ENCODE measurements at places on chromosomes 3 and 15.
A peak's percentile ranks its signal among the peaks of the same experiment; 100 is the strongest.

GRCh38 chr3:9180764-9181117 lies 68.7 kb downstream of the SRGAP3 start:
- no peak for DNase-seq

- no peak for DNase-seq
These were observed 14.5 kb downstream of the TMEM158 start for GRCh38 chr3:45211466-45212094.

DNA sequence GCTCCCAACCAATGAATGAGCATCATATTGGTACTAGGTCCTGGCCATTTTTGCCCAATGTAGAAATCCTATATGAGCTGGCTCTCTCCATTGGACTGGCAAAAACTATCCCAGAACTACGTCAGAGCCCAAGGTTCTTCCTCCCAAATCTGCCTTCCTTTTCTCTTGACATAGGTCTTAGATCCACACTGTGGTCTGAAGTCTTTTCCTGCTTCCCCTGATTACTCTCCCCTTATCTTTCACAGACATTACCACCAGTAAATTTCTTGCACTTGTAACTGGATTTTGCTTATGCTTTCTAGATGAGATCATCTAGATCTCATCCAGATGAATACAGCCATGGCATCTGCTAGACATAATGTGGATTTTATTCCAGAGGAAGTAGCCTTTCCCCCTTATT lies 141.2 kb upstream of the GADL1 start:
- no peak for DNase-seq

- no peak for DNase-seq
These were observed 238.2 kb downstream of the TUSC7 start for GRCh38 chr3:116947809-116948208.

- no peak for DNase-seq
These were observed 13.5 kb downstream of the SLCO3A1 start for GRCh38 chr15:91866971-91867372.

DNA sequence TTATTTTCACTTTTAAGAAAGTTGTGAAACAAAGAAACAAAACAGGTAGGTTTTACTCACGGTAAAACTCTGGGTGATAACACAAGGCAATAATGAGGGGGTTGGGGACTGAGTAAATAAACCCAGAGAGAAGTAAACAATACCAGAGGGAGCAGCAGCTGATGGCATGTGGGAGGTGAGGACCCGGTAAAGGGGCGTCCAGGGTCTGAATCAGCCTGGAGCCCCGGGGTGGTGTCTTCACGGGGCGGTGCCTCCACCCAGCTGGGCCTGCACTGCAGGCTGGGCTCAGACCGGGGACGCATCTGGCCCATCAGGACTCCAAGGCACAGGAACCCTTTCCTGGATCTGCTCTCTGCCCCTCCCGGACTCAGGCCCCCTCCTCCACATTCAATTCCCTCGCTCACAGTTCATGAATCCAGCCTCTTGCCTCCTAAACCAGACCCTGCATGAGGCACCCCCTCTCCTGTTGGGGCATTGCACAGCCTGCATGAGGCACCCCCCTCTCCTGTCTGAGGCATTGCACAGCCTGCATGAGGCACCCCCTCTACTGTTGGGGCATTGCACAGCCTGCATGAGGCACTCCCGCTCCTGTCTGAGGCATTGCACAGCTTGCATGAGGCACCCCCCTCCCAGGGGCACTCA lies 73.9 kb upstream of the MFGE8 start:
- peak; percentile 29 for DNase-seq

DNA sequence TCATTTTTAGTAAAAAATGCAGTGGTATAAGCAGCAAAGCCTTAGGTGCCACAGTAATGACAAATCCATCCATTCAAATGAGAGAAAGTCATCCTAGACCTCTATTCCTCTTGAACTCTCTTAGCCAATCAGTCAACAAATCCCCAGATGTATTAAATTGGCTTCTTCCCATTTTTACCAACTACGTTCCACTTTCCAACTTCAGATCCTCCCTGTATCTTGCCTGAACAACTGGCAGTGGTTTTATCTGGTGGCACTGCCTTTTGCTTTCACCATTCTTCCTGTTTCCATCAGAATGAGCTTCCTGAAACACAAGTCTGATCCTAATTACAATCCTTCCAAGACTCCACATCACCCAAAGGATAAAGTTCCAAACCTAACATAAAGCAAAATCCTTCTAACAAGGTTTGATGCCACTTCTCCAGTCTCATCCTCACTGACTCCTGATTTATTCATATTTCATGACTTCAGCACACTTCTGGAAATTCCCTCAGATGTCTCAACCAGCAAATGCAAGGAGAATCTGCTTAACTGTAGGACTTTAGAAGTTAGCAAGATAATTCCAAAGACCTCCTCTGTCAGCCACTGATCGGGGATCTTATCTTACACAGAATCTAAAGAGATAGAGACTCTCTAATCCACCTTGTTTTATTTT lies 69.8 kb upstream of the SLC4A7 start:
- no peak for DNase-seq

- DNase-seq: peak; percentile 94
These were observed 27.4 kb downstream of the STOML1 start for GRCh38 chr15:73964736-73965093.

DNA sequence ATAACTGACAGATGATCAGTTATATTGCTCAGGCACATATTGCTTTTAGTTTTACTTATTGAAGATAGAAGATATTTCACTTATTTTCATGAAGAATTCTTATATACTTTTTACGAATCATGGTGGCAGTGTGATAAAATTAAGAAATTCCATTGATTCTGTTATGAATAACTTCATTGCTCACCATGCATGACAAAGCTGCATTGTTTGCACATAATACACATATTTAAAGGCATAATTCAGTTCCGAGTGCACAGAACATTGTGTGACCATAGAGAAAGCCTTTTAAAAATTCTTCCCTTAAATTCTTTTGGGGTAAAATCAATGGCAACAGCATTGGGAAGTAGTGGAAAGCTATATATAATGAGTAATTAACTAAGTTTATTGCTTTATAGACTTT lies 82.5 kb upstream of the NAALADL2 start:
- no peak for DNase-seq

DNA sequence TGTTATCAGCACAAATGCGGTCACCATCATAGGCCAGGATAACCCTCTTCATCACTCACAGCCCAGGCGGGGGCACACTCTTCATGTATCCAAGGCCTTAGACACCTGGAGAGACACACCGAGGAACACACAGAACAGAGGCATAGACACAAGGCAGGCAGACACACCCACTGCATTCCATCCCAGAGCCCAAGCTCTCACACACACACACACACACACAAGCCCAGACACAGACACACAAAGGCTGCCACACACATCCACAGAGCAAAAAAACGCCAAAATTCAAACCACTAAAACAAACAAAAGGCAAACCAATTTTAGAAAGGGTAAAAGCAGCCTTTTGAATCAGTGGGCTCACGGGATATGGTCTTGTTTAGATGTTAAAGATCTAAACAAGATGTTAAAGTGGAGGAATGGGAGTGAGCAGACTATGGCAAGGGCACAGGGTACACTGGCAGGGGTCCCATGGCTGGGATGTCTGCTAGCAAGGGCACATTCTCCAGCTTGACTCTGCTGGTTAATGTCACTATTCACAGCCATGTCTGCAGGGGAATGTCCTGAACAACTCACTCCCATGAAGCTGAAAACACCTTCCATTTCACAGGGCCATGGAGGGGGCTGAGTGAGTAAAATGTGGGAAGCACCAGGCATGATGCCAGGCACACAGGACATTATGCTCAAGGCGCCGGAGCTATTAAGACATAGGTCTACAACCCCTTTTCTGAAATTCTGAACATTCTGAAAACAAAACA lies 14.9 kb upstream of the CRABP1 start:
- DNase-seq: no peak

DNA sequence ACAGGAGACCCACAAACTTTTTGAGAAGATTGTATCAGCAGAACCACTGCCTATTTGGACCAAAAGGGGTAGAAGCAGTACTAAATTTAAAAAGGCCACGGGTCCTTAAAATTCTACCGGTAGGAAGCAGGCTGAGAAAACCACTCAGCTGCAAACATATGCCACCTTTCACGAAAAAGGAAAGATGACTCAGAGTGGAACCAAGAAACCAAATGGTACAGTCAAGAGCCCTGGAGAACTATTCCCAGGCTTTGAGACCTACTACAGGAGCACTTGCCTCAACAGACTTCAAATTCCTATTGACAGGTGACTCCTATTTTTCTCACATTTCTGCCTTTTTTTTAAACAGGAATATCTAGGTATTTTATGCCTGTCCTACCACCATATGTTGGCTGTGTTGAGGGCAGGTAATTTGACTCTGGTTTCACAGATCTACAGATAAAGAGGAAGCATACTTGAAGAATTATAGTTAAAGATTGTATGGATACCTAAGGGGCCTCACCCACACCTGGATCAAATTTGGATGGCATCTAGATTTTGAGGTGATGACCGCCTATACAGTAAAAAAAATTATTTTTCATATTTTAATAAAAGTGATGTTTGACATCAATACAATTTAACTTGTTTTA lies 10.1 kb downstream of the GOLIM4 start:
- no peak for DNase-seq

GRCh38 chr3:187267306-187267705 lies 24.2 kb downstream of the MASP1 start:
- no peak for DNase-seq

GRCh38 chr15:29666241-29666640 lies 156.0 kb downstream of the TJP1 start:
- no peak for DNase-seq

DNA sequence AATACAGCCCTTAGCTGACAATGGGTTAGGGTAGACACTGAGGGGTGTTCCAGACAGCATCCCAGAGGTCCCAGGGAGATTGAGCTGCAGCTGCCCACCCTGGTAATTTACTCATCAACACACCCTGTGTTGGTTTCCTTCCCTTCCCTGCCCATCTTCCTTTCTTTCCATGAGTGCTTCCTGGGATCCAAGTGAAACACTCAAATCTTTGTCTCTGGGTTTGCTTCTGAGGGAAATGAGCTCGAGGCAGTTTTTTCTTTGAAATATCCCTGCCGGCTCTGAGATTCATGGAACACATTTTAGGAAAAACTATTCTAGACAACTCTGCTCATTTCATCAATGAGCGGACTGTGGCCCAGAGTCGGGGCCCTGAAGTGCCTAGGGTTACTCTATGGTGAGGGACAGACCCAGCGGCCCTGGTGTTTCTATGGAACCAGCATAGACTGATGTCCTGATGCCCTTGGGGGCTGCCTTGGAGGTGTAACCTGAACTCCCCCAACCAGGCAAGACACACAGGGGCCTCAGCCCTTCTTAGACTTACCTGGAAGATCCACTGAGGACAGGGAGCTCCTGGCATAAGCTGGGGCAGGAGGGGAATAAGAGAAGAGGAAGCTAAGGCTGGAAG lies 14.9 kb upstream of the CSRNP1 start:
- DNase-seq: no peak

- no peak for DNase-seq
These were observed 14.2 kb downstream of the ZNF280D start for GRCh38 chr15:56719021-56719612.

GRCh38 chr15:37086521-37086920 lies 13.8 kb downstream of the MEIS2 start:
- DNase-seq: no peak

DNA sequence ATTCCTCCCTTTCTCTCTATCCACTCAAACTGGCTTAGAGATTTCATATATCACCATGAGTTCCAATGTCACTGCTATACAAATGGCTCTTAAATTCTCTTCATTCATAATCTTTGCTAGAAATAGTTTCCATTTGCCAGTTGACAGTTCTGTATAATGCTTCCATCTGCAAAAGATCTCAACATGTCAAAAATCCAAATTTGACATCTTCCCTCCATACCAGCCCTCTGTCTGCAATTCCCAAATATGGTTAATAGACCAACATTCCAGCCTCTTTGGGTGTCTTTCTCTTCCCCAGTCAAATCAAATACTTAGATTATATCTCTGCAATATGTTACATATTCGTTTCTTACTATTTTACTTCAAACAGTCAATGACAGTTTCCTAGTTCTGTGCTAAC lies 64.2 kb upstream of the SERPINI2 start:
- DNase-seq: no peak

DNA sequence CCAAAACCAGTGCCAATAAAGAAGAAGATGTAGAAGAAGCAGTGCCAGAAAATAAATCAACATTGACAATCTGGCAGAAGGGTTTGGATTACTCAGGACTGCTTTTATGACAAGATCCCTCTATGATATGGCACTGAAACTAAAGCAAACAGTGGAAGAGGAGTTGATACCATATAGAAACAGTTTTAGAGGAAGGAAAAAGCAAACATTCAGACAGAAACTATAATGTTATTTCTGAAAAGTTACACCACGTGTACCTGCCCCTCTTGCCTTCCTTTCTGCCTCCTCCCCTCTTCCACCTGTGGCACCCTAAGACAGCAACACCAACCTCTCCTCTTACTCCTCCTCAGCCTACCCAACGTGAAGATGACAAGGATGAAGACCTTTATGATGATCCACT lies 63.0 kb downstream of the SFMBT1 start:
- no peak for DNase-seq

GRCh38 chr3:106877627-106878026 lies 499.6 kb upstream of the CCDC54 start:
- no peak for DNase-seq

GRCh38 chr3:10242182-10243065 lies 5.8 kb upstream of the TATDN2 start:
- no peak for DNase-seq

GRCh38 chr3:184598574-184598927 lies 37.0 kb downstream of the EPHB3 start:
- no peak for DNase-seq

GRCh38 chr3:141525814-141526213 lies 39.0 kb downstream of the RASA2 start:
- DNase-seq: no peak

- DNase-seq: no peak
These were observed 22.7 kb downstream of the EXD1 start for GRCh38 chr15:41207687-41208448.

DNA sequence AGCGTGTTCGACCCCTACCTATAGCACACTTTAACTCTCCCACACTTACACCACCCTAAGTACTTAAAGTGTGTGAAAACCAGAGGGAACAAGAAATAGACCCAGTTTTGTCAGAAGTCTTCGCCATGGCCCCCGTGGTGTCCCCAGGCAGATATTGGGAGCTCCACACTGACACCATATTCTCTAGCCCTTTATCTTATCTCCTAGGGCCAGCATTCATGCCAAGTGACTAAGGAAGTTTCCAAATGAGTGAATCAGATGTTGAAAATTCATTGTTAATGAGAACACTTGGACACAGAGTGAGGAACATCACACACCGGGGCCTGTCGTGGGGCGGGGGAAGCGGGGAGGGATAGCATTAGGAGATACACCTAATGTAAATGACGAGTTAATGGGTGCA lies 31.8 kb downstream of the P3H2 start:
- DNase-seq: no peak

DNA sequence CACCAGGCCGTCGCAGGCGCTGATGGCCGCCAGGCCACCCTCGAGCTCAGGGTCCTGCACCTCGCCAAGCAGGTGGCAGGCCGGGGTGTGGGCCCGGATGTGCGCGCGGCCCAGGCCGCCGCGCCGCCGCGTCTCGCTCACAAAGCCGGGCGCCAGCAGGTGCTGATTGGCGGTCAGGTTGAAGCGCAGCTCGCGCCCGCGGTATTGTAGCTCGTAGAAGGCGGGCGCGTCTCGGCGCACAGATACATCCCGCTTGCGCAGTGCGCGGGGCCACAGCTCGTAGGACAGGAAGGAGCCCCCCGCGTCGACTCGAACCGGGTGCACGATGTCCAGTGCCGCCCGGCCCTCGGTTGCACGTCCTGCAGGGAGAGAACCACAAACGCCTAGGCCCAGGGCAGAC lies 11.1 kb downstream of the ADAMTS7 start:
- DNase-seq: no peak

GRCh38 chr3:23653647-23654525 lies 151.9 kb upstream of the UBE2E1 start:
- DNase-seq: no peak

Data from WTC11 (cell line).